GM03348 (cell line): ENCODE measurements at places on chromosomes 4 and X.

DNA sequence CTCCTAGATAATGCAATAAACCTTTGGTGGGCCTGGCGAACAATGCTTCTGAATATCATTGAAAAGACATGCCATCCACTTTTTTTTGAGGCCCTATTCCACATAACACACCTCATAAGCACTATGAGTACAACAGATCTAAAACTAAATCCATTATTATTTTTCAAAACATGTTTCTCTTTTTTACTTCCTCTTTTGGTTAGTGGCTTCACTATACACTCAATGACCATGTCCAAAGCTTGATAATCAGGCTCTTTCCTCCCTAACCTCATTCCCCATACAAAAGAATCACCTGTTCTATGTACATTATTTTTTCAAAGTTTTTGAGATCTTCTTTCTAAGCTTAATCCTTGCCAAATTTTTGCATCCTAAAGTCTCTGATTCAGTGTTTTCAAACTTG, 20.4 kb upstream of the NPY2R start:
- DNase-seq: no peak

- DNase-seq: no peak
Measured at GRCh38 chr4:78372355-78372988, 179.1 kb upstream of the ANXA3 start.

GRCh38 chr4:39700554-39700953, 2.6 kb downstream of the UBE2K start:
- no peak for DNase-seq

GRCh38 chr4:37689353-37690095, 3.3 kb upstream of the RELL1 start:
- DNase-seq: peak; percentile 25

GRCh38 chrX:151935358-151935757, 22.7 kb downstream of the MAGEA4 start:
- DNase-seq: no peak

GRCh38 chrX:109716431-109717028, 16.5 kb downstream of the ACSL4 start:
- no peak for DNase-seq

- DNase-seq: no peak
Measured at GRCh38 chrX:150438165-150438564, 75.0 kb downstream of the MAMLD1 start.

GRCh38 chr4:181688432-181688831, 554.8 kb upstream of the TENM3 start:
- peak; percentile 15 for DNase-seq

DNA sequence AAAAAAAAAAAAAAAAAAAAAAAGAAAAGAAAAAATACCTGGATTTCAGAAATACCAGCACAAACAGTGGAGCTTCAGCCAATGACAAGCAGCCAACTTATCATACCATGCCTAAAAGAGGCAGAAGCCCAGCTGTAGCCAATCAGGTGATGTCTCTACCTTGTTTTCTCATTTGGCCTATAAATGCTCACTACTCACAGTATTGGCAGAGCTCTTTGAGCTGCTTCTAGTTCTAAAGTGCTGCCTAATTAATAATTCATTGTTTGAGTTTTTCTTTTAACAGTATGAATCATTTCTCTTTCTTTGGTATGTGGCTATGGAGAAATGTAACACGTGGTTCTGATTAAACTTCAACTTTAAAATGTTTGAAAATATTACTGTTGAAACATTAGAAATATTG, 188.8 kb upstream of the TECRL start:
- no peak for DNase-seq

DNA sequence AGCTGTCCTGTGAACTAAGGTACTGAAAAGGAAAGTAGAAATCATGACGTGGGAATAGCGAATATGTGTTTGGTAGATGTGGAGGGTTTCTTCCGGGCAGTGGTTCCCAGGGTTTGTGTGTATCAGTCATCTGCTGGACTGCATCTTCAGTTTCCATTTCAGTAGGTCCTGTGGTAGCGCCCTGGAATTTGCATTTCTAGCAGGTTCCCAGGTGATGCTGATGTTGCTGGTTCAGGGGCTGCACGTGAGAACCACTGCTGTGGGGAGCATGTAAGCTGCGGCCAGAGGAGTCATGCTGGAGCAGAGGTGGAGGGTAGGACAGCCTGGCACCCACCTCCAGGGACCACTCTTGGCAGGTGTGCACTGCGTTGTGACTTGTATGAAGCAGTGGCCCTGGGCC, 47.1 kb downstream of the ARHGAP10 start:
- DNase-seq: no peak

GRCh38 chr4:17352357-17352756, 159.5 kb downstream of the QDPR start:
- DNase-seq: no peak

- DNase-seq: no peak
Measured at GRCh38 chr4:163279713-163280112, 52.7 kb downstream of the NPY1R start.

DNA sequence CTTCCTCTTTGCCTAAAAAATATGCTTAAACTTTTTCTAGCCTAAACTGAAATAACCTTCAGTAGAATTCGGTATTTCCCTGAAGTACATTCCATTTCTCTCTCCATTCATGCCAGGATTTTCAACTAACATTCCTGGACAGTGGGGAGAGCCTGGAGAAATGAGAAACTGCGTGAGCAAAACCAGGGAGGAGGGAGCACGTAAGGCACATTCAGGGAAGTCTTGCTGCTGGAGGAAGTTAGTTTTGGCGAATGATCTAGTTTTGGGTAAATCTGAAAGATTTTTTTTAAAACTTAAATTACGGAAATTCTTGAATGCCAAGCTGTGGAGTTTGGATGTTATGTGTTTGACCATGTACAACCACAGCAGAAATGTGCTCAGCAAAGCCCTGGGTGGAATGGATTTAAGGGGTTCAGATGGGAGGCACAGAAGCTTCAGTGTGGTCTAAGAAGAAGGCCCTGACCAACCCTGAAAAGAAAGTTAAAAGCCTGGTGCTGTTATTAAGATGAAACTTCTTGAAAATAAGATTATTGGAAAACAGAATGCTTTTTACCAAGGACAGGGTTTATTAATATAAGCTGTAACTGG, 347.8 kb downstream of the ANK2 start:
- peak; percentile 85 for DNase-seq

DNA sequence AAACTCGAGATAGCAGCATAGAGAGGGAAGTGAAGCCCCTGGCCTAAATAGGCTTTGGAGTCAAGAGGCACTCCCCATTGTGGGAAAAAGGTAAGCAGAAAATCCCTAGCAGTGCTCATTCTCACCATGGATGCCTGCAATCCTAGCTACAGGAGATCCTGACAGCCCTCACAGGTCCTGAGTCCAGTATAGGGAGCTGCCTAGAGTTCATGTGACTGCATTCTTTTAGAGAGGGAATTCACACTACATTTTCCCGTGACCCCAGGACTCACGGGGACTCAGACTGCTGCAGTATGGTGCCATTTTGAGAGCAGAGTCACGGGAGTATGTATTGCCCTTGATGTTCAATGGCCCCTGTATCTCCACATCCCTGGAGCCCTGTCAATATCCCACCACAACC, 82.4 kb downstream of the MAGED1 start:
- DNase-seq: no peak

- no peak for DNase-seq
Measured at GRCh38 chr4:1396806-1397455, 9.3 kb downstream of the NKX1-1 start.

DNA sequence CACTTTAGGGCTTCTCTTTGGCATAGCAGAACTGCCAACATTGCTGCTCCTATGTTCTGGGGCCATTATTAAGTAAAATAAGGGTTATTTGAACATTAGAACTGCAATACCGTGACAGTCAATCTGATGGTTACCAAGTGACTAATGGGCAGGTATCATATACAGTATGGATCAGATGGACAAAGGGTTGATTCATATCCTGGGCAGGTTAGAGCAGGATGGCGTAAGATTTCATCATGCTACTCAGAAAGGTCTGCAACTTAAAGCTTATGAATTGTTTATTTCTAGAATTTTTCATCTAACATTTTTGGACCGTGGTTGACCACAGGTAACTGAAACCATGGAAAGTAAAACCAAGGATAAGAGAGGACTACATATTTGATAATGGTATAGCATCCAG, 40.9 kb downstream of the BRCC3 start:
- DNase-seq: no peak
